ENCODE measurements at places on chromosomes 7 and 10. TPM values are rescaled to one million over a fixed set of nuclear protein-coding genes. Genes with fewer than 3 reads are reported as not detected.

The NEURL1 gene
- polyA plus RNA-seq: 1.9 TPM

The SH2D4B gene
- polyA plus RNA-seq: 0.20 TPM

The CLCN1 gene
- polyA plus RNA-seq: 0.22 TPM

The MIOS gene
- polyA plus RNA-seq: 45.2 TPM

Data from renal pelvis (tissue), 12 donors.